ENCODE measurements at places on chromosomes 5 and 9.

GRCh38 chr5:97119007-97119390 lies 23.4 kb downstream of the LIX1 start:
- DNase-seq: no peak

GRCh38 chr9:105554042-105554441 lies 3.9 kb upstream of the FKTN start:
- no peak for DNase-seq

GRCh38 chr5:80711938-80712337 lies 57.2 kb upstream of the DHFR start:
- DNase-seq: peak; percentile 29

GRCh38 chr5:95238560-95239325 lies 46.2 kb downstream of the MCTP1 start:
- DNase-seq: no peak

DNA sequence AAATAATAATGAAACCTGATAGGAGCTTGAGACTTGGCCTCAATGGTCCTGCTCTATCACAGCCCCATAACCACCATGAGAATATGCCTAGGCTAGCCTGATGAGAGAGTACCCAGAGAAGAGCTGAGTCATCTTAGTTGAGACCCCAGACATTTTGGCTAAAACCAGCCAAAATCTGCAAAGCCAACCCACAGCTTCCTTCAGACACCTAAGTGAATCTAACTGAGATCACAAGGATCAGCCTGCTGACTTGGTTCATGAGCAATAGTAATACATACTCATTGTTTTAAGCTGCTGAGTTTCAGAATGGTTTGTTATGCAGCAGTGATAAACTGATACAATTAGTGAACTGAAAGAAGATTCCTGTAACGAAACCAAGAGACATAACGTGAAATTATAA lies 473.7 kb upstream of the PTGER4 start:
- DNase-seq: no peak

DNA sequence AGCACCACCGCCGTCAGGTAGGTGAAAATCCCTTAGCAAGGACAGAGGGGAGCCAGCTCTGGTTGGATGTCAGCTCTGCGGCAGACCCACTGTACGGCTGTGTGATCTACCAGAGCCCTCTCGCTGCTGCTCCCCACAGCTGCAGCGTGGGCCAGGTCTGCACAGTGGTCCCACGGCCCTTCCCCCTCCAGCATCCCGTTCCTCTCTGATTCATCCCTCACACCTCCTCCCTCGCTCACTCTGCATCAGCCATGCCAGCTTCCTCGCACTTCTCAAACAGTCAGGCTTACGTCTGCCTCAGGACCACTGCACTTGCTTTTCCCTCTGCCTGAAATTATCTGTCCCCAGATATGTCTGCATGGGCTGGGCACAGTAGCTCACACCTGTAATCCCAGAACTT lies 26.6 kb upstream of the CFAP157 start:
- DNase-seq: no peak

- DNase-seq: no peak
Measured at GRCh38 chr5:109837231-109837861, 147.6 kb downstream of the MAN2A1 start.

DNA sequence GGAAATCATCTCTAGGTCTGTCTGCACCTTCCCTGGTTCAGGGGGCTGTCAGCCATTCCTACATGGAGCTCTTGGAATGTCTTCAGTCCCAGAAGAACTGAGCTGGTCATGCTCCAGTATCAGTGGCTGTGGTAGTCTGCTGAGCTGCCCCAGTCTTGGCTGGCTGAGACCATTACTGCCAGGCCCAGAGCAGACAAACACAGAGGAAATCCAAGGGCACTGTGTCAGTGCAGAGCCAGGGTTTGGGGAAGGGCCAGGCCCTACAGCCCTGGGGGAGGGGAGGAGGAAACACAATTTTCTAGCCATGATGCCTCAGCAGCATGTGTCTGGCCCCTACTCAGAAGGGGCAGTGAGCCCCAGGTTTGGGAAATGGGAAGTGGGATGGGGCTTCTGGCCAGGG lies 58.4 kb downstream of the ARHGEF37 start:
- no peak for DNase-seq

- DNase-seq: no peak
Measured at GRCh38 chr5:5139777-5140478, at the start of gene ADAMTS16. ADAMTS16 (plus strand) TSS chr5:5140330; CDS start chr5:5140468, 138 bp downstream.

- DNase-seq: no peak
Measured at GRCh38 chr9:85971731-85972130, 30.8 kb downstream of the NAA35 start.

DNA sequence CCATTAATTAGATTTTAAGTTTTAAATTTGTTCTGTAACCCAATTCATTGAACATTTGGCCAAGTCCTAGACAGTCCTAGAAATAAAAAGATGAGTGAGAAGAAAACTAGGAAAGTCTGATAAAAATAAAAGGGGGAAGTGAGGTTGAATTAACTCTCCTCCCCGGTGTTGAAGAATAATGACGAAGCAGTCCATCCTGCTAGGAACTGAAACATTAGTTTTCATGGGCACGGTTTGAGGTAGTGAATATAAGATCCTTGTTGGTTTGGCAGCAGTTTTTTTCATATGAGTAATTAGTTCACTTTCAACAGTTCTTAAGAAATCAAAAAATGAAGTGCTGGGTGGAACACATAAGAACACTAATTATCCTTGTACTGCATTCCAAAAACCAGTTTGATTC lies 103.1 kb downstream of the MTREX start:
- no peak for DNase-seq

- DNase-seq: peak; percentile 53
Measured at GRCh38 chr5:145946112-145946861, 9.9 kb downstream of the SH3RF2 start.

All from AG08396 (cell line).